ENCODE measurements at places on chromosomes 4 and X. TPM values are rescaled to one million over a fixed set of nuclear protein-coding genes. Genes with fewer than 3 reads are reported as not detected.

Gene UGT8
- 12.3 TPM for total RNA-seq

Gene GNPDA2
- total RNA-seq, result 21.3 TPM

Gene FAM236A
- not detected for total RNA-seq

Gene TEX13B
- total RNA-seq, result not detected

Gene TMPRSS11A
- not detected for total RNA-seq

Gene SLIT2
- 4.0 TPM for total RNA-seq

Gene CXCL6
- total RNA-seq, result 2.1 TPM

Gene MGARP
- total RNA-seq, result 0.08 TPM

Gene PCYT1B
- total RNA-seq, result 1.8 TPM

Gene BEND2
- total RNA-seq, result not detected

Gene FGF2
- total RNA-seq, result 29.4 TPM

Gene GLA
- 24.4 TPM for total RNA-seq

Gene ANTXR2
- total RNA-seq, result 32.7 TPM

Gene CLGN
- total RNA-seq, result 12.1 TPM

Gene SHROOM3
- 45.1 TPM for total RNA-seq

Gene BRS3
- not detected for total RNA-seq

Gene NKX6-1
- 0.89 TPM for total RNA-seq

Gene TBC1D19
- 17.2 TPM for total RNA-seq

Gene DRD5
- total RNA-seq, result not detected

Gene MED14
- 22.1 TPM for total RNA-seq

Gene CLDN24
- not detected for total RNA-seq

Gene CACNA1F
- not detected for total RNA-seq

Gene FAM47A
- total RNA-seq, result not detected

Gene WWC2
- 30.2 TPM for total RNA-seq

Gene USP26
- not detected for total RNA-seq

Gene RADX
- total RNA-seq, result 3.6 TPM

Gene TDO2
- not detected for total RNA-seq

Gene ANXA10
- total RNA-seq, result not detected

Gene SHROOM4
- total RNA-seq, result 7.5 TPM

Gene HMX1
- total RNA-seq, result not detected

Gene GABRG1
- total RNA-seq, result not detected

Gene PNCK
- 0.34 TPM for total RNA-seq

Gene PLXNB3
- total RNA-seq, result 9.1 TPM

Gene SGCB
- 21.1 TPM for total RNA-seq

Gene ASB9
- total RNA-seq, result 3.6 TPM

Gene TEX11
- not detected for total RNA-seq

Gene HSFX4
- not detected for total RNA-seq

Gene GPRASP1
- 1.5 TPM for total RNA-seq

Gene FREM3
- total RNA-seq, result not detected

Gene RAP2C
- total RNA-seq, result 28.0 TPM

Gene C4orf36
- 0.71 TPM for total RNA-seq

Gene FIP1L1
- total RNA-seq, result 39.8 TPM

Gene TBL1X
- 22.9 TPM for total RNA-seq
